ENCODE measurements at places on chromosomes 3 and 15.
A peak's percentile ranks its signal among the peaks of the same experiment; 100 is the strongest.

DNA sequence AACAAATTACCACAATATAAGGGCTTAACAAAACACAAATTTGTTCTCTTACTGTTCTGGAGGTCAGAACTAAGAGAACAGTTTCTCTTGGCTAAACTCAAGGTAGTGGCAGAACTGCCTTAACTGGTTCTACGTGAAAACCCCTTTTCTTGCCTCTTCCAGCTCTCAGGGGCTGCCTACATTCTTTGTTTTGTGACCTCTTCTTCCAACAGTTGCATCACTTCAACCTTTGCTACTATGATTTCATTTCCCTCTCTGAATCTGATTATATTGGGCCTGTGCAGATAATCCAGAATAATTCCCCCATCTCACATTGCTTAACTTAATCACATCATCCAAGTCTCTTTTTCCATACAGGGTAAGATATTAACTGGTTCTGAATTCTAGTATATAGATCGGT is 624.6 kb downstream of the ZPLD1 start:
- no peak for DNase-seq

DNA sequence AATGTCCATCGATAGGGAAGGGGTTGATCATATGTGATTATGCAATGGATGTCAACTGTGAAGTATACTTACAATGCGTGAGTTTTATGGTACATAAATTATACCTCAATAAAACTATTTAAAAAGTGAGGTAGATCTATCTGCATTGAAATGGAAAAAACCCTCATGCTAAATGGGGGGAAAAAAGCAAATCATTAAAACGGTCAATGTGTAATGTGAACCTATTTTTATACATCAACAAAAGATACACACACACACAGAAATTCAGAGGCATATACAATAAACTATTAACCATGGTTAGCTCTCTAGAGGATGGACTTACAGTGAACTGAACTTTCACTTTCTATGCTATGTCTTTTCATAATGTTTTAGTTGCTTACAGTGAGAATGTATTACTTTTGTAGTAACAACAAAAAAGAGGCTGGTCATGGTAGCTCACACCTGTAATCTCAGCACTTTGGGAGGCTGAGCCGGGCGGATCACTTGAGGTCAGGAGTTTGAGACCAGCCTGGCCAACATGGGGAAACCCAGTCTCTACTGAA is 23.1 kb downstream of the STIMATE start:
- DNase-seq = no peak

DNA sequence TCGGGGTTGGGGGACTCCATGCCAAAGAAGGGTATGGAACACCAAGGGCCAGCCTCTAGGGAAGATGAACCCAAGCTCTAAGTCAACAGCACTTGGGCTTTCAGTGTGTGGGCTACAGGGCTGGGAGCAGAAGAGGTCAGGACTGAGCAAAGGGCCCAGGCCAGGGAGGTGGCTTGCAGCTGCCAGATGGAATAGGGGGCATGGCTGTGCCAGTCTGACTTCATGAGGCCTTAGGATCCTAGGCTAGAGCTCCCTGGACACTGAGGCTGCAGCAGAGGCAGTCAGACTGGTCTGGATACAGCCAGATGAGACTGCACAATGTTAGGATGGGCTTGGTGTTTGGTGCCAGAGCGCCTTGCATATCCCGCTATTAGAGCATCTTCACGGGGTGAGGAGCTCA is 3.8 kb downstream of the RASGRF1 start:
- DNase-seq = no peak

GRCh38 chr15:33007303-33007855 is 187.1 kb downstream of the FMN1 start:
- DNase-seq = peak; percentile 67

DNA sequence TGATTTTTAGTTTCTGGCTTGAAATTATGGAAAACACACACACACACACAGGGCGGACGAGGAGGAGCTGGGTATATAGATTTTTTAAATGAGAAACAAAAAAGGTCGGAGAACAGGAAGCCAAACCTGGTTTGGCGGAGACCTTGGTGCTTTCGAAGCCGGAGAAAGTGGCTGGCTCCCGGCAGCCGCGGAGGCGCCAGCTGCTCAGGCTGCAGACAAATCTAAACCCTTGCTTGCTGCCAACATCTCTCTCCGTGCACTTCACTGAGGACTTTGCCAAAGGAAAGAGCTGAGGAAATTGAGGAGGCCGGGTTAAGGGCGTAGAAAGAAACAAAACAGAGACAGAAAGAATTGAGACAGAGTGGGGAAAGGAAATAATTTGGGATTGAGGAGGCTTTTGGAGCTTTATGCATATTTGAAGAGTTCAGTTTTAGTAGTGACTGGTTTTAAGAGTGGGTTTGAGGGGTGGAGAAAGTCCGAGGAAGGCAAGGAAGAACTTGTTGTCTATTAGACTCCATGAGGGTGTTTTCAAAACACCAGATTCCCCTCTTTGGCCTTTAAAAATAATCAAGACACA is 2.2 kb downstream of the ZIC1 start:
- DNase-seq = peak; percentile 26

GRCh38 chr3:130395916-130396315 is 50.4 kb downstream of the COL6A5 start:
- DNase-seq = peak; percentile 85

DNA sequence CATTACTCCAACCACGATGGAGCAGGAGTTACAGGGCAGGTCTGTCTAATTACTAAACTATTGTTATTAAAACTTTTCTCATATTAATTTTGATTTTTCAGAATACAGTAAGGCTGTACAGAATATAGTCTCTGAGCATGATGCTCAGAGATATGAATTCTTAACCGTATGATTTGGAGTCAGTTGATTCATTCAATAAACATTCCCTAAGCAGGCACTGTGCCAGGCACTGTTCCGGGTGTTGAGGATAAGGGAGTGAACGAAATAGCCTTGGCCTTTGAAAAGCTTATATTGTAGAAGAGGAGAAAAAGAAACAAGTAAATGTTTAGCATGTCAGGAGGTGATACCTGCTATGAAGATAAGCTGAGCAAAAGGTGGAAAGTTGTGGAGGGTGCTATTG is 187.3 kb downstream of the KCNAB1 start:
- peak; percentile 79 for DNase-seq

DNA sequence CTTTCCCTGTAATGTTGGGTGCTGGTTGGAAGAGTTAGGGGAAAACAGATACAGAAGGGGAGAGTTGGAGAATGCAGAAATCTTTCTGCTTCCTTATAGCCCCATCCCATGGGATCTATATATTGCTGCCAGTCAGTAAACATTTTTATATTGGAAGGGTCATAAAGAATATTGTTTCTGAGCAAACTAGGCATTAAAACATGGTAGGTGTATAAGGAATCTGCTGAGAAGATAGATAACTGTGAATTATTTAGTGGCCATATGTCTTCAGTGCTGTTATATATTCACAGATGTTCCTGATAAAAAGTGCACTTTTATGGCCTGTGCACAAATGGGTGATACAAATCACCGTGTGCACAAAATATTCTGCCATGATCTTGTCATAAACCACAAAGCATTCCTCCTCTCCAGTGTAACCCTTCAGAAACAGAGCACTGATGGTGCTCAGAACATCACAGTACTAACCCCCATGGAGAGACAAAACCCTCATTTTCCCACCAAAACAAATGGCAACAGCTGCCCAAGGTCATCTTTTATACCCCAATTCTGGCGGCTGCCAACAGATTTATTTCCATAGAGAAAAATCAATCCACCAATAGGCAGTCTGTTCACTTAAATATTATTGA is 269.3 kb downstream of the SLC9A9 start:
- peak; percentile 25 for DNase-seq

- no peak for DNase-seq
These were observed 1.2 kb upstream of the EDEM1 start for GRCh38 chr3:5186089-5186857.

- no peak for DNase-seq
These were observed 4.7 kb upstream of the CORO2B start for GRCh38 chr15:68574046-68574445.

DNA sequence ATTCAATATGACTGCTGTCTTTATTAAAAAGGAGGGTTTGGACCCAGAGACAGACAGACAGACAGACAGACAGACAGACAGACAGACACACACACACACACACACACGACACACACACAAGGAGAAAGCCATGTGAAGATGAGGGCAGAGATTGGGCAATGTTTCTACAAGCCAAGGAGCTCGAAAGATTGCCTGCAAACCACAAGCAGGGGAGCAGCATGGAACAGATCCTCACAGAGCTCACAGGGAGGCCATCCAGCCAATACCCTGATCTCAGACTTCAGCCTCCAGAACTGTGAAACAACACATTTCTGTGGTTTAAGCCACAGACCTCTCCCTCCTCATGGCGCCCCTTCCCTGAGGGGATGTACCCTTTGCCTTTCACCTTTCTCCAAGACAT is 35.8 kb upstream of the ABHD2 start:
- peak; percentile 99 for DNase-seq

DNA sequence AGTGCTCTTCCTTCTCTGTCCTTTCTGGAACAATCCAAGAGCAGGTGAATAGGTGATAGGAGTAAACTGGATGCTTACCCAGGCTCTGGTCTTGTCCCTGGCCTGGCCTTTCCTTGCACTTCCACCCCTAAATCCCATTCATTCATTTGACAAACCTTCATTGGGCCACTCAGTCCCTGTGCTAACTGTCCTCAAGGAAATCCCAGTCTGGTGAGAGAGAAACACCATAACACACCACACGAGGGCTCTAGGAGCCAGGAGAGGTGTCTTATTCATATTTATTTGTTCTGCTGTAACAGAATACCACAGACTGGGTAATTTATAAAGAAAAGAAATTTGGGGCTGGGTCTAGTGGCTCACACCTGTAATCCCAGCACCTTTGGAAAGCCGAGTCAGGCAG is 22.8 kb downstream of the EFCC1 start:
- peak; percentile 21 for DNase-seq

DNA sequence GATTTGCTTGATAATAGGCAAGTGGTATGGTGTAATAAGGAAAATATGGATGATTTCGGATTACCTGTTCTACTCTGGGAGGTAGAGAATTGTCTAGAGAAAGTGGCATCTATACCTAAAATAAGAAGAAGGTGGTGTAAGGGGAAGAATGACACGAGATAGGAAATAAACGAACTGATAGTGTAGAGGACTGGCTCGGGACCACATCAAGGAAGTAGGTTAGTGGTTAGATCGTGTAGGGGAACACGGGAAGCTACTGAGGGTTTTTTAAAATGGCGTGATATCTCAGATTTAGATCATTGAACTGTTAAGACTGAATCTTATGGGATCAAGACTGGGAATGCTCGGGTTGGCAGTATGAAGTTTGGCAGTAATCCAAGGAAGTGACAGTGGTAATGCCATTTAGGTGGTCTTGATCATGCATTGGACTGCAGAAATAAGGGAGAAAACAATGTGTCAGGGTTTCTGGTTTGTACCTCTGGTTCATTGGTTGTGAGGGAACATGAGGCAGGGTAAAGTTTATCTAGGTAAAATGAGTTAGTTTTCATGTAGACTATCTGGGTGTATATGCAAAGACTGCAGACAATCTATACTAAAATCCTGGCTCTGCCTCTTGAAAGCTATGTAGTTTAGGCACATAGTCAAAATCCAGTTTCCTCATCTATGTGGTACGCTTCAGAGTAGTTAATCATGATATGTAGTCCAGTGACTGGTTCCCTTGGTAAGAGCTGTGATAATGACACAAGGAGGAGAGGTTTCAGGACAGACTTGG is 7.4 kb downstream of the RPL14 start:
- DNase-seq = no peak

DNA sequence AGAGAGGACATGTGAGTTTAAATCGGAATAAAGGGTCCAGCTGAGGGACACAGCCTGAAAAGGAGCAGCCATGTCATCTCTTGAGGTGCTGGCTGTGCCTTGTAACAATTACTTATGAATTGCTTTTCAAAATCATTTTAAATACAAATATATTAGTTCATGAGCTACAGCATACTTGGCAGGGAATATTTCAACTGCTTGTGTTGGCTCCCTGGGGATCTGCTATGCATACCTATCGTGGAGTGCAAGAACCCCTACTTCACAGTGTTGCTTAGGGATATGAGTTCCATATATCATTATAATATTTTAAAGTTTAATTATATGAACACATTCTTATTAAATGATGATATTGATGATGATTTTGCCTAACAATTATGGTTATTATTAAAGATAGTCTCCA is 19.1 kb upstream of the P2RY14 start:
- DNase-seq = no peak

DNA sequence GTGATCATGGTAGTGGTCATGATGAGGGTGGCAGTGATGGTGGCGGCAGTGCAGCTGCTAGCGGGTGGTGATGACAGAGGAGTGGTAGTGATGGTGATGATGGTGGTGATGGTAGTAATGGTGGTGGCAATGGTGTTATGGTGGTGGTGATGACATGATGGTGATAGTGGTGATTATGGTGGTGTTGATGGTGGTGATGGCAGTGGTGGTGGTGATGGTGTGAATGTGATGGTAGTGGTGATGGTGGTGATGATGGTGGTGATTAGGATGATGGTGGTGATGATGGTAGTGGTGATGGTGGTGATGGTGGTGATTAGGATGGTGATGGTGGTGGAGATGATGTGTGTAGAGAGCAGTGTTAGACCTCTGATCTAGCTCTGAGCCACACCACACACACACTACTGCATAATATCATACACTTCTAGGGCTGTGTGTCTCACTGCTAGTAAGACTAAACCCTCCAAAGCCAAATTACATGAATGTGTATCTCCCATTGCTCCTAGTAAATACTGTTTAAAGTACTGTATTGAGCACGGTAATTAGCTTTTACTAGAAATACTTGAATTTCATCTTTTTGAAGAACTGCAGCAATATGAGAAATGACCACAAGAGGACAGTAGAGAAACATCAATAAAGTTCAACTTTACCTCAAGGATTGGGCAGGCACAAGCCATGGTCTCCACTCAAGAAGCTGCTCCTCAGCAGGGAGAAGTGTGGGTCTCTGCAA is 28.8 kb downstream of the TMED3 start:
- DNase-seq = peak; percentile 59

DNA sequence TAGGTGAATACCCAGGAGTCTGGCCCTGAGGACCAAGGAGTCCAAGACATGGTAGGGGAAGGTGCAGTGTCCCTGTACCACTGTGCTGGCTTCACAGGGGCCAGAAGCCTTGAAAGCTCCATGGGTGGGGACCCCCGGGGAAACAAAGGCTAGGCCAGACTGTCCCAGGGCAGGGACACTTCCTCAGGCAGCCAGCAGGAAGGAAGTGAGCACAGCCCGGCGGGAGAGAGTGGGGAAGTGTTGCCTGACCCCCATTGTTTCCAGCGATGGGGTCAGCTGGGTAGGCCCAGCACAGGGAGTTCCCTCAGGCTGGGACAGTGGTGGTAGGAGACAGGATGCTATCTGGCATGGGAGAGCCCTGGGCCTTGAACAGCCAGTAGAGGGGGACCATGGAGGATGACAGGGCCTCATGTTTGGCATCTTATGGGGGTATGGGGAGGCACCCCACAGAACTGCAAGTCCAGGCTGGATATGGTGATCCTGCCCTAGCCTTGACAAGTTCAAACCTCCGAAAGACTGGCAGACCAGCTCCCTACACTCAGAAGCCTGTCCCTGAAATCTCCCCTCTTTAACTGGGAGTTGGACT is 1.2 kb upstream of the HYAL2 start:
- DNase-seq = no peak

- DNase-seq = no peak
These were observed 226.8 kb downstream of the TBC1D5 start for GRCh38 chr3:17515445-17516234.
